ENCODE measurements at places on chromosomes 7 and 10.

GRCh38 chr7:43137811-43138210 is 25.4 kb downstream of the HECW1 start:
- no peak for DNase-seq

- no peak for DNase-seq
Observed at GRCh38 chr10:67015225-67015624, 89.4 kb downstream of the LRRTM3 start.

- DNase-seq, result no peak
Observed at GRCh38 chr7:118839515-118839914, 615.0 kb downstream of the ANKRD7 start.

DNA sequence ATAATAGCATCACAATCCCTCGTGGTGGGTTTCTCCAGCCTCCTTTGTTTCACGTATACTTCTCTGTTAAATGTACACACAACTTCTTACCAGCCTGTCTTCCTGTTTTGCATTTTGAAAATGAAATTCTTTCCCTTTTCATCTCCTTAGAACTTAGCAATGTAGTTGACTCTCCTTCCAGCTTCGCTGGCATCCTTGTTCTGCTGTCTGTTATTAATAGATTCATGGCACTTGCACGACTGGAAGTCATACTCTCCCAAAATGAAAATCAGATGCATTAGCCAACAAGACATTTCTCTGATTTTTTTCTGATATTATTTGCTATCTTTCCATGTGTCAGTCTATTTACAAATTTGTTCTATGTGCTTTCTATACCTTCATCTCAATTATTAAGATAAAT is 3.0 kb upstream of the CREB3L2 start:
- DNase-seq, result no peak

- no peak for DNase-seq
Observed at GRCh38 chr10:63214571-63214970, 81.4 kb downstream of the NRBF2 start.

- no peak for DNase-seq
Observed at GRCh38 chr10:124727361-124727960, 16.7 kb downstream of the FAM53B start.

GRCh38 chr7:107394831-107395230 is 75.0 kb upstream of the GPR22 start:
- no peak for DNase-seq

- no peak for DNase-seq
Observed at GRCh38 chr10:110513949-110514348, 16.2 kb downstream of the DUSP5 start.

DNA sequence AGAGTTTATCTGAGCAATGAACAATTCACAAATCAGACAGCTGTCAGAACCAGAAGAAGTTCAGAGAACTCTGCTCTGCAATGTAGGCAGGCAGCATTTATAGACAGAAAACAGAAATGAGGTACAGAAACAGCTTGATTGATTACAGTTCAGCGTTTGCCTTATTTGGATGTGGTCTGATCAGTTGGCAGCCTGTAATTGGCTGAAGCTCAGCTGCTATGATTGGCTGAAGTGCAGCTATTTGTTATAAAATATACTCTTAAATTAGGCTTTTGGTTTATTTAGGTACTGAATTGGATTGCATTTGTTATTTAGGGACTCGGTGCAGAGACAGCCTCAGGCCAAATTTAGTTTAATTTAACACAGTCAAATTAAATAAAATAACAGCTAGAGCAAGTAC is 85.8 kb upstream of the JAZF1 start:
- no peak for DNase-seq

- DNase-seq, result peak; percentile 96
Observed at GRCh38 chr7:55065079-55065478, 46.3 kb downstream of the EGFR start.

DNA sequence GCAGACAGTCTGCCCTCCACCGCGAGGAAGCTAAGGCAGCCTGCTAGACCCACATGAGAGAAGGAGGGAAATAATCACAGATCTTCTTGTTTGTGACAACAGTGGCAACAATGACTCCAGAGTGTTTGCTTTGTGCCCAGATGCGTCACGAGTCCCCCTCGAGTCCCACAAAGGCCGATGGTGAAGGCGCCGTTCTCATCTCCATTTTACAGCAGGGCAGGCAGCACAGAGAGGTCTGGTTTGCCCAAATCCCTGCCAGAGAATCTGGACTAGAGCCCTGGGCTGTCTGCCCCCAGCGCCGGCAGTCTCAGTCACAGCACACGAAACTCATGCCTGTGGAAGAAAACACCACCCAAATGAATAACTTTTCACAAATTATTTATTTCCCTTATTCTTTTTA is 38.1 kb downstream of the KIAA1549 start:
- no peak for DNase-seq

GRCh38 chr10:114276671-114277070 is 37.6 kb downstream of the VWA2 start:
- DNase-seq, result no peak

DNA sequence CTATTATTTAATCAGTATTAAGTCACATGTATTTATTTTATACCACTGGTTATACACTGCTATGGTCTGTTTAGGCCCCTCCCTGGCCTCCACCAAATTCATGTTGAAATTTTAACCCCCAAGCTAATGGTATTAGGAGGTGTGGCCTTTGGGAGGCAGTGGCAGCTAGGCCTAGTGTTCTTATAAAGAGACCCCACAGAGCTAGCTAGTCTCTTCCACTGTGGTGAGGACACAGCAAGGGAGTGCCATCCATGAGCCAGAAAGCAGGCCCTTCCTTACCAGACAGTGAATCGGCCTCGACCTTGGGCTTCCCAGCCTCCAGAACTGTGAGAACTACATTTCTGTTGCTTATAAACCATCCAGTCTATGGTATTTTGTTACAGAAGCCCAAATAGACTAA is 28.7 kb downstream of the RBM48 start:
- DNase-seq, result no peak

DNA sequence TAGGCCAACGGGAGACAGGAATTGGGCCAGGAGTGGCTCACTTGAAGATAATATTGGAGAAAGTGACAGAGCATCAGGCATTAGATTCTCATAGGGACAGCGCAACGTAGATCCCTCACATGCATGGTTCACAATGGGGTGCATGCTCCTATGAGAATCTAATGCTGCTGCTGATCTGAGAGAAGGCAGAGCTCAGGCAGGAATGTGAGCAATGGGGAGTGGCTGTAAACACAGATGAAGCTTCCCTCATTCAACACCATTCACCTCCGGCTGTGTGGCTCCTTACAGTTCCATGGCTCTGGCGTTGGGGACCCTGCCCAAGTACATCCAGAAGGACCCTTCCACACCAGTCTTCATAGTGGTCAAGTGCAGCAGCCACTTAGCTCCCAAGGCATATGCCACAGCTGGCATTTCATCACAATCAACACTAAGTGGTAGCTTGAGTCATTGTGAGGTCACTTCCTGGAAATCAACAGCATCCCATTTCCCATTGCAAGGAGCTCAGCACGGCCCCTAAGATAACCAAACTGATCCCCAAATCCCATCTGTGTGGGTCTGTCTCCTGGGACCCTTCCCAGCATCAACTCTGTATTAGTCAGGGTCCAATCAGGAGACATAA is 174.5 kb downstream of the TPST1 start:
- DNase-seq, result peak; percentile 27

DNA sequence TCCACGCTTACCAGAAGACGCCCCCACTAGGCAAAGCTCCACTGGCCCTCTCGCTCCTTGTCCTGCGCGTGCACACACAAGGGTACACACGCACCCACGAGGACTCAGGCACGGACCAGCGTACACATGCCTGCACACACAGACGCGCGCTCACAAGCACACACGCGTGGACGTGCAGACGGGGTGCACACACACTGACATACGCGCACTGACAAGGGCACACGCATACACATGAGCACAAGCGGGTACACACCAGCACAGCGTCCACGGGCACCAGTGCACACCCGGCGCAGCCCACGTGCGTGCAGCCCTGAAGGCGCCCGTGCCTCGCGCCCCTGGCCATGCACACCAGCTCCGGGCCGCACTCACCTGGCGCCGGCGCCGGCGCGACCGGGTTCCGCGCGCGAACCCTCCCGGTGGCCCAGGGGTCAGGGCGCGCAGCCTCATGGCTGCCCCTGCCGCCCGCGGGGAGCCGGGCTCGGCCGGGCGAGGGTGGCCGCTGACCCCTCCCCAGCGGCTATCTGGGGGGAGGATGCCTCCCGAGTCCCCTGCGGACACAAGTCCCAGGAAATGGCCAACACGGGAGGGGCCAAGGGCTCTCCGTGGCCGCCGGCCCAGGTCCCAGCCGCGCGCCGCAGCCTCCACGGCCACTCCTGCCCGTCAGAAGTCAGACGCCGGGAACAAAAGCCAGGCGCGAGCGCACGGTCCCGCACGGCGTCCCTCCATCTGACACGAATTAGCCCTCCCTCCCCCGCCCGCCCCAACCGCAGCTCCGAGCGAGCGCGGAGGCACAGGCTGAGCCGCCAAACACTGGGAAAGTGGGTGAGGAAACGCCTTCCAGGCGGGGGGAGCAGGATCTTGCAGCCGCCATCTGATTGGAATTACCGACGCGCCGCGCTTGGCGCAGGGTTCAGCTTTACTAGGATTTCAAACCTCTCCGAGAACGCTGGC is 45.0 kb downstream of the TNS3 start:
- DNase-seq, result peak; percentile 40

Measured in brain microvascular endothelial cell (primary cell).